ENCODE measurements at places on chromosomes 7 and 10.

- no peak for DNase-seq
Measured at GRCh38 chr7:154902600-154903082, 100.3 kb downstream of the PAXIP1 start.

- DNase-seq: no peak
Measured at GRCh38 chr10:129689671-129690071, 222.6 kb downstream of the MGMT start.

GRCh38 chr10:69477968-69478597, 26.8 kb downstream of the TSPAN15 start:
- no peak for DNase-seq

DNA sequence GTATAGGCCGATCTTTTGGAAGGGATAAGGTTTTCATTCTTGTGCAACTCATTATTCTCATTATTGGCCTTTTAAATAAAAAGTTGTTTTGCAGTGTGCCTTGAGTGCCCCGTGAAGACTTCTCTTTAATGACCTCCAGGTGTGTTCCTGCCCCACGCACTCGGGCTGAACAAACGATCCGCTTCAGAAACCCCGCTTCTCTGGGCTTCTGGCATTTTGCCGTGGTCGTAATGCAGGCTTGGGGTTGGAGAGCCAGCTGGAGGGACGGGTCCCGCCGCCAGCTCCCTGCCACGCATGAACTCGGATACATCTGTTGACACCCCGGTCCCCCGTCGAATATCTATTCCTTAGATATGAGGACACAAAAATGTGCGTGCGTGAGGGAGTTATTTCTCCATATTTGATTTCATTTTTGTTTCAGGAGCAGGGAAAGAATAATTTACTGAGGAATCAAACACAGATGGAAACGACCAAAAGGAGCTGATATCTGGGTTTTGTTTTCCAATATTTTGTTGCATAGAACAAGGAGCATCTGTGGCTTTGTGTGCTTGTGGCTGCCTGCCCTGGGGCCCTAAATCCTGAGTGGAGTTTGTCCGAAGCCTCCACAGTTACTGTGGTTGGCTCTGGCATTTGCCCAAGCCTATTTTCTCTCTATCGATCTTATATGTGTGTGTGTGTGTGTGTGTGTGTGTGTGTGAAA, 17.0 kb upstream of the TTYH3 start:
- no peak for DNase-seq

DNA sequence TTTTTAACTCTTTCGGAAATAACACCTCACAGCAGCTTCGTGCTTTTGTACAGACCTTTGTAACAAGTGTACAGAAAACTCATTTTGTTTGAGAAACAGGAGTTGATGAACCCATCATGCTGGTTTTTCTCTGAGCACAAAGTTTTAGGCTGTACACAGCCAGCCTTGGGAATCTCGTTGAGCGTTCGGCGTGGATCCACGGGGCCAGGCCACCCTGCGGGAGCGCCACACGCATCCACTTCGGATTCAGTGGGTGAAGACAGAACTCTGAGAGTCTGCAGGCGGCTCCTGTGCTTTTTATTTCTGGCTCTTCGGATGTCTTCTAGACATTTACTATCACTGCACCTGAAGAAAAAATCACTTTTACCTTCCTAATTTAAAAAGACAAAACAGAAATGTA, 131.2 kb downstream of the SMURF1 start:
- DNase-seq: no peak

DNA sequence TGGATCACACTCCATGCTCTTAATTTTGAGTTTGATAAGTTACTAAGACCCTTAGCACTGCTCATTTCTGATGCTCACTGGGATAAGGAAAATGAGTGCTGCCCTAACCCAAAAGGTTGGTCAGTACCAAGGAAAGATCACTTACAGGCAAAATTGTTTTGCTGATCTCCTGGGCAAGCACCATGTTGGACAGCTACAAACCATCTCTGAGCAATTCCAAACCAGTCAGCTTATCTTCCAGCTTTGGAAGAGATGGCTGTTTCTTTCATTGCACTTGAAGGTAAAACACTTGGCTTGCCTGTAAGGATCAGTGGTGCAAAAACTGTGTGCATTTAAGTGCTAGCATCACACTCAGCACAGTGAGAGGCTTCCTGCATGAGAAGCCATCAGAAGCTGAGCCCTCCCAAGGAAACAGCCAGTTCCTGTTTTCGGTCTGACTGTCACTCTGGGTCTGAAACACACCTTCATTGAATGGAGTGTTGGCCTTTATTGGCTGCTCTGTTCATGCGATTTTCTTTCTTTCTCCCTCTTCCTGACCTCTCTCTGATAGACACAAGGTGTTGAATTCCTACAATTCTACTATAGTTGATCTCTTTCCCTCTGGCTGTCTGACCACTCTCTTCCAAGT, 126.4 kb upstream of the GHITM start:
- no peak for DNase-seq

- no peak for DNase-seq
Measured at GRCh38 chr7:95002775-95003174, 95.4 kb downstream of the PPP1R9A start.

GRCh38 chr7:2204446-2204845, 28.3 kb downstream of the MAD1L1 start:
- no peak for DNase-seq

DNA sequence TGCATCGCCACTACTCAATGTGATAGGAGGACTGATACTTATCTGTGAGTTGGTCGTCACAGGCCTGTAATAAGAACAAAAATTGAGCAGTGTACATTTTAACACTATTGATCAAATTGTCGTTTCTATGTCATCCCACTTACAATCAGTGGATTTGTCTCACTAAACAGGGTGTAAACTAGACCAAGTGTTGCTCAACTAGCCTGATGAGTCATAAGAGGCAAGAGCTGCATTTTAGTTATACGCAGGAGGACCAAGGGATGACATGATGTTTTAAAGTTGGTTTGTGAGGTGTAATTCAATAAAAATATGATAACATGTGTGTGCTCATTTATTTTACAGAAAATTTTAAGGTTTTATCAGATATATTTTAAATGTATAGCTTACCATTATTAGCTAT, 1239.2 kb downstream of the REEP3 start:
- DNase-seq: no peak

DNA sequence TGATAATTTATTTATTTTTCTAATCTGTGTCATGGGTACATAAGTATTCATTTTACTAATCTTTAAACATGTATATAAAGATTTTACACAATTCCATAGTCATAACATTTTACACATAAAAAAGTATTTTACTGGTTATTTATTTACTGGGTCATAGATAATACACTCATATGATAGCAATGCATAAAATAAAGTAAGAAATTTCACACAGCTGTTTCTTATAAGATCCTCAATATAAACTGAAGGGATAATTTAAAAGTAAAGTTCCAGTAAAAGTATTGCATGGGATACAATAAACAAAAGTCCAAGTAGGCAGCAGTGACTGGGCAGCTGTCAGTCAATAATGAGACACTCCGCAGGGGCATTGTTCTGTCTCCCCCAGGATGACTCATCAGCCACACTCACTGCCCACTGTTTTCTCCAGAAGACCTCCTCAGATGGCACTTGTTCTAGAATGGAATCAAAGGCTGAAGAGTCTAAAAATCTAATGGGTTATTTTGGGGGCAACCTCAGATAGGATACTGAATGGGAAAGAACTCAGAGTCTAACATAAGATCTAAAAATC, 32.7 kb downstream of the DPY19L1 start:
- no peak for DNase-seq

- DNase-seq: no peak
Measured at GRCh38 chr7:94041529-94041928, 37.4 kb upstream of the BET1 start.

GRCh38 chr7:83301416-83301815, 138.7 kb upstream of the PCLO start:
- DNase-seq: no peak

DNA sequence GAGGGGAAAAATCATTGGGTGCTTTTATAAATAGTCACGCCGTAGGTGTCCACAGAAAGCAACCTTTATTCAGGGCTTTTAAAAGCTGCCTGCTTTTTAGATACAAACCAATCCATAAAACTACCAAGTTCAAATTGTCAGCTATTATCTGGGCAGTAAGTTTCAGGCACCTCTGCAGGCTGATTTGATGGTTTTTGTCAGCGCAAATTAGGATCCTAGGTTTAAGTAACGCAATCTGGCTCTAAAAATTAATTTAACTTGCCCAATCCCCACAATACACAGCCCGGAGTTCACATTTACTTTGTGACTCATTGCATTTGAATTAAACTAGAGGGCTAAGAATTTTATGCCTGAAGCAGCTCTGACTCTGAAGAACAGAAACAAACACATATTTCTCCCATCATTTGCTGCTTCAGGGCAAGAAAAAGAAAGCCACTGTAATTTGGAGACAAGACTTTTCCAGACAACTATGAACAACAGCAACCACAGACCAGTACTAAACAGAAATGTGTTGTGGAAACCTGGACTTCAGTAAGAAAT, 43.3 kb downstream of the NRP1 start:
- DNase-seq: no peak

GRCh38 chr7:74138945-74139843, 35.0 kb upstream of the EIF4H start:
- no peak for DNase-seq

GRCh38 chr10:16652154-16652553, 130.5 kb upstream of the C1QL3 start:
- no peak for DNase-seq

DNA sequence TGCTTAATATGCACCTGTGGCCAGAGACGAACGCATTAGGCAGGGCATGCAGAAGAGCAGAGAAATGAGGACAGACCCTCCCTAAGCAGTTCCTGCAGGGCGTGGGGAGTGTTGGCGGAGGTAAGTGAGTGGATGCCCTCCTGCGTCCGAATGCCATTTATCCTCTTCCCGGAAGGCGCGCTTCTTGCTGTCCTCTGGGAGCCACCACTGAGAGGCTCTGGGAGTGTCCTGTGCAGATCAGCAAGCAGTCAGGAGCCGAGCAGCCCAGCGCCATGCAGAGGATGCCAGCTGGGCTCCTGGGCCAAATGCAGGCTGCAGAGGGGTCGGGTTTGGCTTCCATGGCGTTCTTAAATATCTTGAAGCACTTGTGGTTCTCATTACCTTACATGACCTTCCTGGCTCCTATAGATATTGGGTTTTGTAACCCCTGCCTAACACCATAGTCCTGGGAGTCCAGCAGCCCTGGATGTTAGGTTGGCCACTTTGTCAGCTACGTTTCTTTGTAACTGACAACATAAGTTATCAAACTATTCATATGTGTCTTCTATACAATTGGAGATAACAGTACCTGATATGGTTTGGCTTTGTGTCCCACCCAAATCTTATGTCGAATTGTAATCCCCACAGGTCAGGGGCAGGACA, 30.0 kb upstream of the SLIT1 start:
- DNase-seq: no peak

GRCh38 chr10:67735430-67735829, 39.4 kb upstream of the CTNNA3 start:
- peak; percentile 2 for DNase-seq

GRCh38 chr10:122699796-122700455, at the start of gene C10orf120:
Gene C10orf120 (minus strand): TSS chr10:122699846. CDS start chr10:122699790, 56 bp downstream.
- DNase-seq: no peak

DNA sequence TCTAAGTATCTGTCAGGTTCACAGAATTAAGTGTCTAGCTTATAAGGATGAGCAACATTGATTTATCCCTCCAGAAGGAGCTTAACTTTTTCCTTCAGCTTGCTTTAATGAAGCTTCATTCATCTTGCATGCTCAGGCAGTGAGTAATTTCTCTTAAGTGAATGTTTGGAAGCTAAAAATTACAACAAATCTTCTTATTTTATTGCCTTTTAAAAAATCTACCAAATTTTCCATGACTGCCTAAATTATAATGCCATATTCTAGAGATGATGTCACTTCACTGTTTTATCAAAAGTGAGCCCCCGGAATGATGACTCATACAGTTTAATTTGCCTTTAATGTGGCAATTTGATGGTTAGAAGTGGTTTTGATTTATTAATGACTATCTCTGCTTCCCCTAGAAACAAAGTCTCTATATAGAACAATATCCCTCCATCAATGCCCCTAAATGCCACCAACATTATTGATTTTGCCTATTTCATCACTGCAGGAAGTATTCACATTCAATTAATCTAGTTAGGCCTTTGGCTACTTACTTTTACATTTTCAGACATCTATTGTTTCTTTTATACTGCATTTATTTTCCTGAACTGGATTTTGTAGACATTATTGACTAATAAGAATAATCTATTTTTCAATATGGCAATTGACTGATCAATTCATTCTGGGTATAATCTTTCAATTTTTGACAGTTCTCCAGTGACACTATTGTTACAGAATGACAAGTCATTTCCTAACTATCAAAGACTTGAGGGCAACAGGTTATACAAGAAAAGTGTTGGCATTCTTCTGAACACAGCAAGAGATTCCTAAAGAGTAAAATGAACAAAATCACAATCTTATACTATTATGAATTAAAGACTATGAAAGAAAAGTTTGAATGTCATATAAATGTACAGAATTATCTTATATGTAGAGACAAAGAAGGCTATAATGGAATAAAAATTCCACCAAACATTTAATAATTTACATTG, 139.3 kb upstream of the ODAD2 start:
- DNase-seq: no peak

DNA sequence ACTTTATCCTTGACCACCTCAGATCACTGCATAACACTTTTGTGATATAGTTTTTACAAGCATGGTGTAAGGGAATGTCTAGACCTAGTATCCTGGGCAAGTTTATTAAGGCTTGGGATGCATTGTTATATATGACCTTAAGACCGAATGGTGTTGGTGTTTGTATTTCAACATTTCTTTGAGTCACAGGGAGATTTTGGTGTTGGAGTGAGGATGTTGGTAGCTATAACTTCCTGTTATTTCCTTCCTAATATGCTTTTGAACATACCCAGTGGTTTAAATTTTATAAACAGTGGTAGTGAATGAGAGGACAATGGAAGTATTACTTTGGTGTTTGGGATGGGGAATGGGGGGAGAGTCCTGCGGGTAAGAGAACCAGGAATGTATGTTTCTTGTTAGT, 2.6 kb downstream of the EXOC4 start:
- DNase-seq: no peak

DNA sequence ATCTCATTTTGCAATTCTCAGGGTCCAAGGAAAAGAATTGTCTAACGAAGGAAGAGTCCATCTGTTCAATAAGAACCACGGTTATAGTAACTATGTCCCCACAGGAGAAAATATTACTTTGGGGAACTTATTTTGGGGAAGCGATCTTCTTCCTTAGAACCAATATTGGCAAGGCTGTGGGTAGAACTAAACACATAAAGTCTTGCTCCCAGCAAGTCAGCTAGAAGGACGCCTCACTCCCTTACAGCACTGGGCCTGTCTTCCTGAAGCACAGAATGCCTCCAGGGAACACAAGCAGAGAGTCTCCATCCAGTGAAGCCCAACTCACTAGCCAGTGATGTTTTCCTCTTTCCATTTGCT, 30.2 kb downstream of the C10orf71 start:
- no peak for DNase-seq

- no peak for DNase-seq
Measured at GRCh38 chr10:69262292-69262751, 16.0 kb upstream of the HK1 start.

All from NCI-H526 treated with DMSO at 0.1 percent for 48 hours (cell line).